AG04450 (cell line): ENCODE measurements at places on chromosomes 3 and 15.

GRCh38 chr3:149247929-149248691 lies 26.5 kb upstream of the CP start:
- DNase-seq: no peak

DNA sequence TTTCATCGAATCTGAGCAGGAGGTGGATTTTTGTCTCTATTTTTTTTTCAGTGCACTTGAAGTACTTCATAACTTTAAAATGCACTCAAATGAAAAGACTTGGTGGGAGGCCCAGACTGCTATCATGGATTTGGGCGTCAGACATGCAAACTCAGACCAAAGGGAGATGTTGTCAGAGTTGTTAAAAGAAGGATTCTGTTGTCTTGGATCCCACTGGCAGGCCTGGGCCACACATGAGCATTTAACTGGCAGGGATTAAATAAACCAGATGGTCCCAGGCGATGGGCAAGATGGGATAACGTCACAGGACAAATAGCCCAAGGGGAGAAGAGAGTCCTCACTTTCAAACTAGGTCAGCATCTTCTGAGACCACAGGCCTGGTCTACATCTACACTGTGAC lies 15.4 kb downstream of the RTP1 start:
- DNase-seq: no peak

DNA sequence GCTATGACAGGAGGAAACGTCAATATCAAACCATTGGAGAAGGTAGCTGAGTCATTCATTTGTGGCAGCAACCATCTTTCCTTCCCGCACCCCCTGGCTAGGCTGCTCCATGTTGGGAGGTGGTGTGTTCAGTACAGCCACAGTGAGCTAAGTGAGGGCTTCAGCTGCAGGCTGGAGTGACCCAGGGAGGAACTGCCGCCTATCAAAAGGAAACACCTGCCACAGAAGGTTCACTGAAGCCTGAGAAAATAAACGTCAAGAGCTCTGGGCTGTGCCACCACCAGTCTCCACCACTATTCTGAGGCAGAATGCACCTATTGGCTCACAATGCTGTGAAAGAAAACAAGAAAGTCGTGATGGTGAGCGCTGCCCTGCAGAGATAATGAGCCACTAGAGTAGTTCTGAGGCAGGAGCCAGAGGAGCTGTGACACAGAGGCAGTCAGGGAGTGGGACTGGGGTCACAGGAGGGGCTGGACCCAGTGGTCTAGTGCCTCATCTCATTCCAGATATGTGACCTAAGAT lies 34.8 kb upstream of the CD47 start:
- no peak for DNase-seq

GRCh38 chr3:115766587-115767482 lies 143.5 kb downstream of the GAP43 start:
- DNase-seq: no peak

DNA sequence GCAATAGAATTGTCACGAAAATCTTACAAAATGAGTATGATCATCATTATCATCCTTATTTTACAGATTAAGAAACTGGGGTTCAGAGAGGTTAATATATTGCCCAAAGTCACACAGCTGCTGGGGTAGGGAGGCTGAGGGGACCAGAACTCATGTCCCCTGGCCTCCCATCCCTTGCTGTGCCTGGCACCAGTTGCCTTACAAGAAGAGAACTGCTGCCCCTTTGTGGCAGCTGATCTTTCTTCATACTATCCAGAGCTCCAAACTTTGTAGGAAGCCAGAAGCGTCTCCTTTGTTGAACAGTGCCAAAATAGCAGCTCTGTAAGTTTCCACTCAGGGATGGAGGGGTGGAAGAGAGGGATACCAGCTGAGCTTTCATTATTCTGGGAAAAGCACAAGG lies 236.8 kb upstream of the TBC1D5 start:
- no peak for DNase-seq

DNA sequence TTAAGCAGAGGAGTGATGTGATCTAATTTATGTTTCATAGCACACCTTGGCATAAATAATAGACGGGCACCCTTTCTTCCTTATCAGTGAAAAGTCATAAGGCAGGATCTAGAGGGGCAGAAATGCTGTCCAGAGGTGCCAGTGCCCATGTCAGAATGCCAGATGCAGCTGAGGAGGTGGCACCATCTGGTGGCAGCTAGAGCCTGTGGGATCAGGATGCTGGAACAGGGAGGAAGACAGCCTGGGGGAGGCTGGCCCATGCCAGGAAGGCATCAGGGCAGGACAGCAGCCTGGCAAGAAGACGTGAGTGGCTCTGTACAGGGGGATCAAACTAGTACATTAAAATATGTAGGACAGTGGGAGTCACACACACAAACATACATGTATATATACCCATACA lies 16.5 kb downstream of the MYH15 start:
- DNase-seq: no peak

GRCh38 chr3:33149342-33149741 lies 35.5 kb downstream of the CRTAP start:
- no peak for DNase-seq

DNA sequence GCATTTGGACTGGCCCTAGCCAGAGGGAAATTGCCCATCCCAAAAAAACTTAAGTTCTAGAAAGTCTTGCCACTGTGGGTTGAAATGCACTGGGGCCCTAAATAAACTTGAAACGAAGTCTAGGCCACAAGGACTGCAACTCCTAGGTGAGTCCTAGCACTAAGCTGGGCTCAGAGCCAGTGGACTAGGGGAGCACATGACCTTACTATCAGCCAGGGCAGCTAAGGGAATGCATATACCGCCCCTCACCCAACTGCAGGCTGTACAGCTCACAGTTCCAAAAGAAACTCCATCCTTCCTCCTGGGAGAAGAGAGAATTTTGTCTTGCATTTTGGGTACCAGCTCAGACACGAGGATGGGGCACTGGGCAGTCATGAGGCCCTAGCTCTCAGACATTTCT lies 23.6 kb upstream of the TEX55 start:
- DNase-seq: no peak

GRCh38 chr3:178202194-178202593 lies 334.0 kb upstream of the KCNMB2 start:
- DNase-seq: no peak

DNA sequence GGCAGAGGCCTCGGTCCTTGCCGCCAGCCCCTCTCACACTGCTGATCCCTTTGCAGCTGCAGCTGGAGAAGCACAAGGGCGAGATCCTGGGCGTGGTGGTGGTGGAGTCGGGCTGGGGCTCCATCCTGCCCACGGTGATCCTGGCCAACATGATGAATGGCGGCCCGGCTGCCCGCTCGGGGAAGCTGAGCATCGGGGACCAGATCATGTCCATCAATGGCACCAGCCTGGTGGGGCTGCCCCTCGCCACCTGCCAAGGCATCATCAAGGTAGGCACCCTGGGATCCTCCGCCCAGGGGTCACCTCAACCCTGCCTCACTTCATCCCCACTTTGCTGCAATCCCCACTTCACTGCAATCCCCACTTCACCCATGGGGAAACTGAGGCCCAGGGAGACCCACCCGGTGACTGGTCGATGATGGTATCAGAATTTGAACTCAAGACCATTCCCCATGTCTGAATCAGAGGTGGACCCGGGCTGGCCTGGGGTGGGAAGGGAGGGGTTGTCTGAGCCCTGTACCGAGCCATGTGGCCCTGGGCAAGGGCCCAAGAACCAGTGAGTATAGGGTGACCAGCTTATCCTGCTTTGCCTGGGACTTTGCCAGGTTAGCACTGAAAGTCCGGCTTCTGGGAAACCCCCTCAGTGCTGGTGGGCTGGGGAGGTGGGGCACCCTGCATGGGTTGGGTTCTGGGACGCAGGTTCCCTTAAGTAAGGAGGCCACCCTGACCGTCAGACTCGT lies 162.9 kb downstream of the NSMCE3 start:
- DNase-seq: no peak

GRCh38 chr3:6523043-6523442 lies 337.9 kb upstream of the GRM7 start:
- no peak for DNase-seq

GRCh38 chr3:158452334-158452733 lies 118.7 kb upstream of the MLF1 start:
- DNase-seq: no peak
